ENCODE measurements at places on chromosomes 2 and 18. TPM values are rescaled to one million over a fixed set of nuclear protein-coding genes. Genes with fewer than 3 reads are reported as not detected.

Gene FEV
- not detected for total RNA-seq

Gene LOXHD1
- total RNA-seq = not detected

Gene GALR1
- not detected for total RNA-seq

DNA sequence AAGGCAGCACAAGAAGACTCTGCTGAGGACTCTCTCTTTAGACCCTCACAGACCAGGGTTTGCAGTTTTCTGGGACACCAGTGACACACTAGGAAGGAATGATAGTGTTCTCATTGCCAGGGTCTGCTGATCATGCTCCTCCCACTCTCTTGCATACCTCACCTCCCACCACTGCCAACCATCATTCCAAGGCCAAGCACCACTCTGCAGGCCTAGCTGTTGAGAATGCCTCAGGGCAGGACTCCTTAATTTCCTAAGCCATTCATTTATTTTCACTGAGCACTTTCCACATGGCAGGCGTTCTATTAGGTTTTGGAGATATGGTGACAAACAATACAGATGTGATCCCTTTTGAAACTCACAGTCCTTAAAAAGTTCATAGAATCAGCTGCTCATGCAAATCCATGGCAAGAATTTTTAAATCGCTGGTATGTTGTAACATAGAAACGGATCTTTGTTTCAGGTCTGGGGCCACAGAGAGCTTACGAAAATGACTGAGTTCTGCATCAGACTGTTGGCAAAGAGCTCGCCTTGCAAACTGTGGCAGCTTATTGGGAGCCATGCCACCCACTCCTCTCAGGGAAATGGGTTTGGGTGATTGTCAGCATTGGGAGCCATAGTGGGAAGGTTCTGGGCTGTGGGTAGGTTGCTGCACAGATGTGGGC, 78.5 kb downstream of the XDH start:
- ATAC-seq = no peak

- no peak for ATAC-seq
Observed at GRCh38 chr2:133756833-133757232, 188.6 kb upstream of the NCKAP5 start.

DNA sequence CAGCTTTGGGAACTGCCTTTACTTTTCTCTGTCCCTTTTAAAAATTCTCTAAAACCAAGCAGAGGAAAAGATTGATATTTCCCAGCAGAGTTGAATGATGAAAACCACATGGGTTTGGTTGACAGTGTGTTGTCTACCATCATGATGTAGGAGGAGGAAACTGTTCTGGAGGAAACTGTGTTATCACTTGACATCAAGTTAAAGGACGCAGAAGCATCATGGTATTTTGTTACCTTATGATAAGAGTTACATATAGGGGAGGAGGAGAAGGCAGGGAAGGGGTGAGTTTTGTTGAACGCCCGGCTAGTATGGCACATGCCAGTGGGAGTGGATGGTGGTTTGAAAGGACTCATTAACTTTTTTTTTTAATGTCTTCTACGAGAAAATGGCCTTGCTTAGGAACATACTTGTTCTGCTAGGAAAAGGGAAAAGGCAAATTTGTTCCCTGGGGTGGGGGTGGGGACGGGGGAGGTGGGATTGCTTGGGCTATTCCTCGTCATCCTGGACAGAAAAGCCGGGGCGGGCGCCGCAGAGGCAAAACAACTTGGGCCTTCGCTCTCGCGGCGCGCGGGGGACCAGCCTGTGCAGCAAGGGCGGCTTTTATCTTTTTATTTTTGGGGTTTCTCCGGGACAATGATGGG, 766 bp downstream of the TMEM17 start:
- ATAC-seq = no peak

DNA sequence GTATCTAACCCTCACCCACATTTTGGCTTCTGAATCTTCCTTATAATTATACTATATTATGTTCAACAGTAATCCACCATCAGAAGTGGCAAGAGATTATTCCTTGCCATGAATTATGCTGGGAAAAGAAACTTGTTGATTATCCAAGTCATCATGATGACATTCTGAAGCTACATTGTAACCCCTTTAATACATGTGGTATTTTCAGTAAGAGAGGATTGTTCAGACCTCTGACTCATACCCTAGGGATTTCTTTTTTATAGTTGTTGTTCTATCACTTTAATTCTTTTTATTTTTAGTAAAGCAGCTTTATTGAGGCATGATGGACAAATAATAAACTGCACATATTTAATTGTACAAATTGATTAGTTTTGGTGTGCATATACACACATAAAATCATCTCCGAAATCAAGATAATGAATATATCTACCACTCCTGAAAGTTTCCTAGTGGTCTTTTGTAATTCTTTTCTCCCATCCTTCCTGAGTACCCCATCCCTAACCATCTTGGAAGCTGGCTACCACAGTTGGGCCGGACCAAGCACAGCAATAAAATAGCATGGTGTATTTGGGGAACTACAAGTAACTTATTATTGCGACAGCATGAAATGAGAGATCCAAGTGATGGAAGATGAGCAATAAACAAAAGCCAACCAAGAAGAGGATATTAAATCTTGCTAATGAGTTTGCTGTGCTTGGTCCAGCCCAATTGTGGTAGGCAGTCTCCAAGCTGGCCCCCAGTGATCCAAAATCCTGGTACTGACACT, 159.9 kb downstream of the BARD1 start:
- ATAC-seq = no peak

GRCh38 chr2:174326161-174327020, 8.4 kb upstream of the SP9 start:
- no peak for ATAC-seq

- no peak for ATAC-seq
Observed at GRCh38 chr2:190280565-190281350, 38.9 kb downstream of the HIBCH start.

DNA sequence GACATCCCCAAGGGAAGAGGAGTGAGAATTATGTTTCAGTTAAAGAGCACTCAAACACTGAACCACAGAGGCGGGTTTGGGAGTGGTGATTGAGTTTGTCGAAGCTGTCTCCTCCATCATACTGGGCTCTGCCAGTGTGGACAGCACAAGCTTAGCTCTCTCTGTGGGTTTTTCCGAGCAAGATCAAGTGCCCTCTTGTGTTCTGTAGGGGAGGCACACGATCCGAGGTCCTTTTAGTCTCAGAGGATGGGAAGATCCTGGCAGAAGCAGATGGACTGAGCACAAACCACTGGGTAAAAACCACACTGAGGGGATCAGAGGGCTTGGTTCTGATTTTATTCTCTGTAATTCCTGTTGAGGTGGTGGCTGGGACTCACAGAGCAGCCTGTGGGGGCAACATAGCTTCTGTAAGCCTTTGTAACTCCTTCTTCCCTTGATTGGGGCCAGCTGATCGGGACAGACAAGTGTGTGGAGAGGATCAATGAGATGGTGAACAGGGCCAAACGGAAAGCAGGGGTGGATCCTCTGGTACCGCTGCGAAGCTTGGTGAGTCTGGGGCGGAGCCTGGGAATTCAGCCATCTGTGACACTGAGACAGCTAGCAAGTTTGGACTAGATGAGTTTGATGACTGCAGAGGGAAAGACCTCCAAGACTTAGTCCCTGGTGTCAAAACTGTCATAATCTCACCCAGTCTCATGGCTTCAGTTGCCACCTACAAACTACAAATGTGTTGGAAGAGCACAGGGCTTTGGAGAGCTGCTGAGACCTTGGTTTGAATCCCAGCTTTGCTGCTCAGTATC, 2.0 kb downstream of the NAGK start:
- ATAC-seq = no peak
